ENCODE measurements at places on chromosomes 12 and 14. TPM values are rescaled to one million over a fixed set of nuclear protein-coding genes. Genes with fewer than 3 reads are reported as not detected.

DNA sequence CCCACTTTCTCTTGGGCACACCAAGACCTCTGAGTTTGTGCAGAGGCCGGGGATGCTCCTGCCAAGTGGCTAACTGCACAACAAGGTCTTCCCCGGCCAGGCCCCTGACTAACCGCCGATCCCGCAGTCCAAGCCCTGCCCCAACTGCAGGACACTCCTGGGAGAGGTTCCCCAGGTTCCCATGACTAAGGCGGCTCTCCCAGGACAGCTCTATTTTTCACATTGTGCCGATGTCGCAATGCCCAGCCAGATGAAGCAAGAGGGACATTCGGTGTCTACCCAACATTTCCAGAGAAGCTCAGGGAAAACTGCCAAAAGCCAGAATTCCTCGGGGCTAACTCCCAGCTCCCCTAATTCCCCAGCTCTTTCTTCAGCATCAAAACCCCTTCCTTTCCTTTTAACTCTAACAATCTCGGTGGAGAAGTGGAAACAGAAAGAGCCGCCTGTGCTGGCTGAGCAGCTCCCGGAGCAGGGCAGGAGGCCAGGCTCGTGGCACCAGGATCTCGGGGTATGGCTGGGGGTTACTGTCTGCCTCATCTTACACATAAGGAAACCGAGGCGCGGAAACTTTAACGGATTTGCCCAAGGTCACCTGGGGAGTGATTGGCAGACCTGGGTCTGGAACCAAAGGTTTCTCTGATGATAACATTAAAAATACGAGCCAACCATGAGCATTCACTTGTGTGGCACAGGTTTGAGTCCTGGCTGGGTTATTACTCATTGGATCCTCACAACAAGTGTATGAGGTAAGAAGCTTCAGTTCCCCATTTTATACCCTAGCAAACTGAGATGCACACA is 318.2 kb downstream of the BCL11B start:
- no peak for DNase-seq

GRCh38 chr14:89504602-89505313 is 87.7 kb upstream of the FOXN3 start:
- no peak for DNase-seq

GRCh38 chr14:85576848-85577542 is 47.1 kb downstream of the FLRT2 start:
- DNase-seq = no peak

Gene TSPAN19
- not detected for polyA plus RNA-seq

Gene ESRRB
- 4.4 TPM for polyA plus RNA-seq
